ENCODE measurements at places on chromosomes 2 and 18.

GRCh38 chr2:102282678-102283091 is 28.7 kb upstream of the IL1RL1 start:
- DNase-seq: no peak

DNA sequence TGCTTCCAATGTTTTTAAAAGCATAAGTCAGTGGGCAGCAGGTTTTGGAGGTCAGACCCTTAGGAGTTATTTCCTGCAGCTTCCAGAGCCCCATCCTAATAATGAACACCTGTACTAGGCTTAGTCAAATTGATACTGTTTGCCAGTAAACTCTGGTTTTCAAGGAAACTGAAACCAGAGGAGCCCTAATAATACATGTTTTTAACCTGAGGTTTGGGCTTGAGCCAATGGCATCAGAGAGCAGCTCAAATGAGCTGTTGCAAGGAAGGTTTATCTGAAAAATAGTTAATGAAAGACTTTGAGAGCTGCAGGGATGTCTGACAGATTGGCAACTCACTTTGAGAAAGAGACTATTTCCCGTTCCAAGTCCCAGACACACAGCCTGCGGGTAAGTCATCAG is 54.6 kb downstream of the DCC start:
- DNase-seq: no peak

DNA sequence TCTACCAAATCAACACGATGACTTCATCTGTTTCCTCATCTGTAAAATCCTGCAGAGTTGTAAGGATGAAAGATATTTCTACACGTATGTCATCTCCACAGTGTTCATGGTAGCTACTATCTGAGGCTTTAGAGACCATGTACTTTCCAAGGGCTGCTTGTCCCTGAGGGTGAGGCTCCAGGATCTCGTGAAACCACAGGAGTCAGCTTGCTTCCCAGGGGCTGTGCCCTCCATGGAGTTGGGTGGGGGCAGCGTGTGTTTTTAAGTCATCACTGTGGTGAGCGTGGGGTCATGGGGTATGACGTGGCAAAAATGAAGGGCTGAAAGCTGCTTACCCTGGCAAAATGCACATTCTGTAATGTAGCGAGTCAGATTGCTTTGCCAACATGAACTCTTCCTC is 81.6 kb downstream of the ASAP2 start:
- no peak for DNase-seq

DNA sequence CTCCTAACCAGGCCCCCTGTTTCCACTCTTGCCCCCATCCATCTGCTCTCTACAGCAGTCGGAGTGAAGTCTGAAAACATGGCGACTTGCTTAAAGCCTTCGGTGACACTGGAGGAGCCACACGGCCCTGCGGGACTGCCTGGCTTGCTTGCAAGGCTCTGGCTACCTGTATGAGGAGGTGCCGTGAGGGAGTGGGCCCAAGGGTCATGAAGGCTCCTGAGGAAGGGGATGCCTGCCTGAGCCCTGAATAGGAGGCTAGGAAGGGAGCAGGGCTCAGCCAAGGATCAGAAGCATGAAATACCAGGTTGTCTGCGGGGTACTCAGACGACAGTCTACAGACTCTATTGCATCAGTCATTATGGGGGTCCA is 75.4 kb downstream of the EMX1 start:
- no peak for DNase-seq

GRCh38 chr2:75251896-75252295 is 52.6 kb upstream of the TACR1 start:
- DNase-seq: no peak

GRCh38 chr18:933082-933481 is 28.4 kb downstream of the ADCYAP1 start:
- no peak for DNase-seq

DNA sequence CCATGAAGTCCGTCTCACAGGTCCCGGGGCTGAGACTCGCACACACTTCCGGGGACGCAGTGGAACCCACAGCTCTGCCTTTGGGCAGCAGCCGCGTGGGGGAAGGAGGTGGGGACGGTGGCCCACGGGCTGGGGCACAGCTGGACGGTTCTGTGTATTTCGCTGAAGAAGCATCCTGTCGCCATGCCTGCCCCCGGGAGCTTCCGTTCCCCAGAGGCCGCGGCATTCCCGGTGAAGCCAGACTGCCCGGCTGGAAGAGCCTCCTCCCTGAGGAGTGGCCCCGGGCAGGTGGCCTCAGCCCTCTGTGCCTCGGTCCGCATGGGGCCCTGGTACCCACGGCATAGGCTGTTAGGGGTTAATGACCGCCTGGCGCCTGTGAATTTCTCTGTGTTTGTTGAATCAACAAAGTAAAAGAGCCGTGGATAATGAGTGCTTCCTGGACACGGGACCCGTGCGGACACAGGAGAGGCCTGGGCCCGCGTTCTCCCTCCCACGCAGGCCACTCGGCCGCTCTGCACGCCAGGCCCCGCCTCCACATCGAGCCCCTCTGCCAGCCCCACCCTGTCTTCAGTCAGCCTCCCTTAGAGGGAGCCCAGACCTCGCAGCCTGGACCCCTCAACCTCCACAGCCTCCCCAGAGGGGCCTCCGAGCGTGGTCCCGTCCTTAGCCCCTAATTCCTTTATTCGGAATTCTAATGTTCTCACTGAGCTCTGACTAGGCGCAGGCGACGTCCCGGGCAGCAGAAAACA is 51.0 kb downstream of the KCNG2 start:
- DNase-seq: no peak

GRCh38 chr2:230956827-230957755 is 32.0 kb upstream of the GPR55 start:
- peak; percentile 31 for DNase-seq

DNA sequence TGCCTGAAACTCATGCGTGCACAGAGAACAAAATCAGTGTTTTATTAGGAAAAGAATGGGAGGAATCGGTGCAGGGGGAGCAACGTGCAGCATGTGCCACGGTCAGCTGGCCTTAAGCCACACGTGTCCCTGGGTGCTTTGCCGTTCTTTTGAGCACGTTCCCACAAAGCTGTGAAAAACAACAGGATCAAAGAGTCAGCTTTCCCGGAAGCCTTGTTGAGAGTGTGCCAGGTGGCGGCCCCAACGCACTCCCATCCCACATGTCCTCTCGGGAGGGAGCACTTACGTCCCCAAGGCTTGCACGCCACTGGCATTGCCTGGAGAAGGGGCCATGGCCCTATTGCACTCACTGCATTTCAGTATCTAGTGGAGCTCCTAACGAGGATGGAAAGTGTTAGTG is 511.2 kb downstream of the EIPR1 start:
- DNase-seq: no peak

DNA sequence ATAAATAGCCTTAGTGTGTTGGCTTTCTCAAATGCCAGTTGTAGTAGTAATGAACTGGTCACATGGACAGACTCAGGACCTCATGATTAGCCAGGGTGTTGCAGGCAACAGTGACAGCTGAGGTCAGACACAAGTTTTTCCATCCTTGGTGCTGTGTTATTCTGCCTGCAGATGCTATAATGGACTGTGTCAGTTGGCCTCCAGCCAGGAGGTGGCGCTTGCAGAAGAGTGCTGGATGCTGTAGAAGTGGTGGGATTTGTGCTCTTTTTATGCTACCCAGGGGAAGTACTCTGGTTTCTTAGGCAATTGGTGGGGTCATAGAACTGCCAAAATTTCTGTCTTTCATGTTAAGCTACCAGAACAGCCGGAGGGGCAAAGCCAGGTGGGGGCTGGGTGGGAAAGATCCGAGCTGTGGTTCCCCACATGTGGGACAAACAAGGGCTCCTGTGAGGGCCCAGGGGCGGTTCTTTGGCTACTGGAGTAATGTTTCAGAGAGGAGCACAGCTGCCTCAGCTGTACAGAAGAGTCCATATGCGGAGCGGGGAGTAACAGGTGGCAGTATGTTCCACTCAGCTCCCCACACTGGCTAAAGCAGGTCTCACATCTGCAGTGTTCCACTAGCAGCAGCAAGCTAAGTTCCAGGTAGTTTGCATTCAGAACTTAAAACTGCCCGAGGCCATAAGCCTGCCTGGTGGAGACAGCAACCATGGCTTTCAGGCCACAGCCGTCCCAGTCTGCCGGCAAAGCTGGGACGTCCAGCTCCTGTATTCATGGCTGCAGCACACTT is 104.4 kb downstream of the GULP1 start:
- no peak for DNase-seq

DNA sequence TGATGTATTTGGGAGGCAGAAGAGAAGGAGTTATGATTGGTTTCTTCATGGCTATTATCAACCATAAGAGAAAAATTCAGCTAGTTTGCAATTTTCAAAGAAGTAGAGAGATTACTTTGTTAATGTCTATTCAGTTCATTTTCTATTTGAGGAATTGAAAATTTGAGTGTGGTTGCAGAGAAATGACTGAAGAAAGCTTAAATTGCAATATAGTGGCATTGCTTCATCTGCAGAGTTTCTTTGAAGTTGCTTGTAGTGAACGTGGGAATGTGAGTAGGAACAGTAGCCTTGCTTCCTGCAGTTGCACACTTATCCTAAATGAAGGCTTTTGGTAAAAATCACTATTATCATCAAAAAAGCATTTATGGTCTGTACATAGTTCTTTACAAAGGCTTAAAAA is 14.7 kb upstream of the CYRIA start:
- no peak for DNase-seq

GRCh38 chr2:144466637-144467036 is 53.3 kb downstream of the ZEB2 start:
- DNase-seq: no peak

Measured in stimulated activated naive B cell treated with anti-CD40 and anti-IgM and Interleukin-4, amounts not matched to agents 10 μg/mL and 1 μg/mL and 100 μg/mL, for 72 hours (primary cell).